Stimulated activated CD4-positive, alpha-beta T cell treated with anti-CD3 and anti-CD28 coated beads, TNF-alpha, amount 100 ng/mL, for 1 hour (primary cell): ENCODE measurements at places on chromosomes 2 and 18.

DNA sequence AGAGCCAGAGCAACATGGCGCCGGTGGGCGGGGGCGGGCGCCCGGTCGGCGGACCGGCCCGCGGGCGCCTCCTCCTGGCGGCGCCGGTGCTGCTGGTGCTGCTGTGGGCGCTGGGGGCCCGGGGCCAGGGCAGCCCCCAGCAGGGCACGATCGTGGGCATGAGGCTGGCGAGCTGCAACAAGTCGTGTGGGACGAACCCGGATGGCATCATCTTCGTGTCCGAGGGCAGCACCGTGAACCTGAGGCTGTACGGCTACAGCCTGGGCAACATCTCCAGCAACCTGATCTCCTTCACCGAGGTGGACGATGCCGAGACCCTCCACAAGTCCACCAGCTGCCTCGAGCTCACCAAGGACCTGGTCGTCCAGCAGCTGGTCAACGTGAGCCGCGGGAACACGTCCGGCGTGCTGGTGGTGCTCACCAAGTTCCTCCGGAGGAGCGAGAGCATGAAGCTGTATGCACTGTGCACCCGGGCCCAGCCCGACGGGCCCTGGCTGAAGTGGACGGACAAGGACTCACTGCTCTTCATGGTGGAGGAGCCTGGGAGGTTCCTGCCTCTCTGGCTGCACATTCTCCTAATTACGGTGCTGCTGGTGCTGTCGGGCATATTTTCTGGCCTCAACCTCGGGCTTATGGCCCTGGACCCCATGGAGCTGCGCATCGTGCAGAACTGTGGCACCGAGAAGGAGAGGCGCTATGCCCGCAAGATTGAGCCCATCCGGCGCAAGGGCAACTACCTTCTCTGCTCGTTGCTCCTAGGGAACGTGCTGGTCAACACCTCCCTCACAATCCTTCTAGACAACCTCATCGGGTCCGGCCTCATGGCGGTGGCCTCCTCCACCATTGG, 507 bp downstream of the CNNM4 start:
- DNase-seq = no peak

- no peak for DNase-seq
Measured at GRCh38 chr2:200373231-200373630, 66.7 kb downstream of the SPATS2L start.

DNA sequence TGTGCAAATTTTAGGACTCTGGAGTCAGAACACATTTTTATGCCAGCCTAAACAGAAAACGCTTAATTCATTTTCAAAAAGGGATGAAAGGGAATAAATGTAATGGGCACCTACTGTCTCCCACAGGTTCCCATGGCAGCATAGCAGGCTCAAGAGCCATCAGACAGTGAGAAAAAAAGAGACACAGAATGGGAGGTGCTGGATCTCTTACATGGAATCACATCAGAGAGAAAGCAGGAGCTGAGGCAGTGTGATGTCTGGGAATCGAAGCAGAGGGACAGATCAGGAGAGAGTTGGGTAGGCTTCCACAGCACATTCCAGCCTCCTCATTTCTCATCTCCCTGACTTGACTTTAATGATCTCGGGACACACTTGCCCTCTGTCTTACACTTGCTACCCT, 684.3 kb downstream of the KCNJ3 start:
- no peak for DNase-seq

DNA sequence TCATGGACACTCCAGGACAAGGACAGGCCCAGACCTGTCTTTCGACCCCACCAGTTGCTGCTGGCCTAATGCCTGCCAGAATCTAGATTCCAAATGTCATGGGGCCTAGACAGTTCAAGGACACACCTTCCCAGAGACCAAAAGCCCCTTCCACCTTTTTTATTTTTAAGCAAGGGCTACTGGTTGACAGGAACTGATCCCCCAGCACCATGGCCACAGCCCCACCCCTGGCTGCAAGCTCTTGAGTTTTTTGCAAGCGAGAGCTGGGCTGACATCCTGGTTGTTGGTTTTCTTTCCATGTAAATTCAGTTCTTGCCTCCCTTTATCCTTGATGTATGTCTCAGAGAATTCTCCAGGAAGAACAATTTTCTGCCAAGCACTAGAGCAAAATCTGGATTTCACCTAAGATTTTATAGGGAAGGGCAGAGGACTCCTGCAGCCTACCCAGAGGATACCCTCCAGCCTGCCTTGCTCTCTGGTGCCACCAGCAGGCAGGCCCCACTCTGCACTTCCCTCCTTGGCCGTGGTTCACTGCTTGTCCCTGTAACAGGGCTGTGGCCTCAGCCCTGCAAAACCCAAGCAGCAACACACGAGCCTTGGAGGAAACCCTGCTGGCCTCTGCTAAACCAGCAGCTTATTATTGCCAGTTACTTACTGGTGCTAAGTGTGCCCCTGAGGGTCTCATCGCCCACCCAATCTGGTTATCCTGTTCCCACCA, 97.7 kb downstream of the TWIST2 start:
- DNase-seq = no peak

- no peak for DNase-seq
Measured at GRCh38 chr2:124267794-124268193, 242.7 kb downstream of the CNTNAP5 start.

DNA sequence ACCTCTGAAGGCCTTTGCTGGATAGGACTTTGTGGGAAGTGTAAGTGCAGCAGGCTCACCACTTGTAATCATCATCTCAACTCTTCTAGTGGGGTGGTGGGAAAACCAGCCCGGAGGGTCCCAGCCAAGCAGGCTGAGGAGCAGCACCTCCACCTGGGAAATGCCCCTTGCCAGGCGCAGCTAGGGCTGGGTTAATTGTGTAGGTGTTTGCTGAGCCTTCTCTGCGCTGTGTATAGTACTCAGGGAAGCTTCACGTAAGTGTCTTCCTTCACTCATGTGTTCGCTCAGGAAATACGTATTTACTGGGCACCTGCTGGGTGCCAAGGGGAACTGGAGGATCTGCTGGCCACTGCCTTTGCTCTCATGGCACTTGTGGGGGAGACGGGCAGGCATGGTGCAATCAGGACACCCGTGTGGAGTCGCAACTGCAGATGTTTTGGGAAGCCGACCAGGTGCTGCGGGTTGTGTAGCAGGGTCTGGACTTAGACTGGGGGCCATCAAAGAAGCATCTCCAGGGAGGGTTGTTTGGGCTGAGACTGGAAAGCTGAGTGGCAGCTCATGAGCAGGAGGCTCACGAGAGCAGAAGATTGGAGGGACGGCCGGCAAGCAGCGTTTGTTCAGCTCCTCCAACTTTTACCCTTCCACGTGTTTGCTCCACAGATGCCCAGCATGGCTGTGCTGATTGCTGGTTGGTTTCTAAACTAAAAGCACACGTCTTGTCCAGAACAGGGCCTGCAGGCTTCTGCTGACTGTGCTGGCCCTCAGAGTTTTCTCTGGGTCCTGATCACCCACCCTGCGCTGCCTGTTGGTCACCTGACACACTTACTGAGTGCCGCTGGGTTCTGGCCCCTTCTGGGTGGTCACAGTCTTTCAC, 164.6 kb downstream of the LDLRAD4 start:
- DNase-seq = no peak

DNA sequence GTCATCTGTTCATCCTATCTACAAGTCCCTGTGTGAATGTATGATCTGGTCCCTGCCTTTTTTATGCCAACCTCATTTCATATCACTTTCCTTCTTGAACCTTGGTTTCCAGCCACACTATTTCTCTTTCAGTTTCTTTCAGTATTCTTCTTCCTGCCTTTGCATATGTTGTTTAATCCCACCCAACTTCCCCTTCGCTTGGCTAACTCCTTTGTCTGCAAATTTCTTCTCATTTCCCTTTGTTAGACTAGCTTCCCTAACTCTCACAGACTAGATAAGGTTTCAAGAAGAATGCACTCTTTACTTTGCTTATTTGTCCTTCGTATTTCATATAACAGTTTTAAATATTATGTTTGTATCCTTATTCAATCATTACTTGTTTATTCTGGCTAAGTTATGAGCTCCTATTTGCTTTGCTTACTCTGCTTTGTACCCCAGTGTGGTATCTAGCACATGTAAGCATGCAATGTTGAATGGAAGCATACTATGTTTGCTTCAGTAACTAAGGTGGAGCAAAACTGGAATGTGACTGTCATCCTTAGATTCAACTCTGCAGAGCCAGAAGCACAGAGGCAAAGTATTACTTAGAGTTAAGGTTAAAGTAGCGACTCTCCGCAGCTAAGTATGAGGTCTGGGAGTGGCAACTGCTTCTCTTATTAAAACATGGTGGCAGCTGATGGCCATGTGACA, 681.3 kb downstream of the CPS1 start:
- DNase-seq = no peak

- no peak for DNase-seq
Measured at GRCh38 chr2:231189171-231189530, 9.3 kb upstream of the ARMC9 start.

GRCh38 chr2:101328474-101329007, 20.0 kb upstream of the RNF149 start:
- DNase-seq = no peak

- no peak for DNase-seq
Measured at GRCh38 chr2:71834796-71835195, 312.9 kb downstream of the CYP26B1 start.
